Transverse colon (tissue), 4 donors: ENCODE measurements at places on chromosomes 7 and 10. TPM values are rescaled to one million over a fixed set of nuclear protein-coding genes. Genes with fewer than 3 reads are reported as not detected.

EGR2 gene
- 1.3 TPM for total RNA-seq

ITGA8 gene
- 4.9 TPM for total RNA-seq

PGAM2 gene
- total RNA-seq = not detected

ZP3 gene
- 3.4 TPM for total RNA-seq

OGDHL gene
- total RNA-seq = 2.6 TPM

NRG3 gene
- total RNA-seq = not detected

RFC2 gene
- total RNA-seq = 17.3 TPM

PAPOLB gene
- not detected for total RNA-seq

PLA2G12B gene
- 8.9 TPM for total RNA-seq

MNX1 gene
- total RNA-seq = 11.7 TPM

AS3MT gene
- total RNA-seq = 3.4 TPM

FGF8 gene
- total RNA-seq = not detected

GHRHR gene
- not detected for total RNA-seq
